BJ (cell line): ENCODE measurements at places on chromosomes 12 and 14. TPM values are rescaled to one million over a fixed set of nuclear protein-coding genes. Genes with fewer than 3 reads are reported as not detected.

Gene GUCY2C
- polyA plus RNA-seq = not detected in 2 replicates

Gene GPRC5D
- not detected in 2 replicates for polyA plus RNA-seq

Gene DNAJC22
- polyA plus RNA-seq = 2.3 and 4.3 TPM in 2 replicates

Gene KRT83
- polyA plus RNA-seq = 0.07 and 0.10 TPM in 2 replicates
